Activated CD4-positive, CD25-positive, alpha-beta regulatory T cell (primary cell): ENCODE measurements at places on chromosomes 11 and 22.

GRCh38 chr11:132032555-132032954 is 662.1 kb downstream of the NTM start:
- no peak for DNase-seq

- DNase-seq, result no peak
Observed at GRCh38 chr11:11504071-11504470, 117.7 kb downstream of the GALNT18 start.

- no peak for DNase-seq
Observed at GRCh38 chr11:114057605-114058004, 1.9 kb upstream of the ZBTB16 start.

GRCh38 chr22:39134366-39135091 is 18.0 kb downstream of the CBX7 start:
- DNase-seq, result no peak

- DNase-seq, result no peak
Observed at GRCh38 chr11:3052567-3052966, 4.7 kb downstream of the CARS1 start.

- DNase-seq, result no peak
Observed at GRCh38 chr11:1830322-1831223, 4.2 kb upstream of the SYT8 start.

DNA sequence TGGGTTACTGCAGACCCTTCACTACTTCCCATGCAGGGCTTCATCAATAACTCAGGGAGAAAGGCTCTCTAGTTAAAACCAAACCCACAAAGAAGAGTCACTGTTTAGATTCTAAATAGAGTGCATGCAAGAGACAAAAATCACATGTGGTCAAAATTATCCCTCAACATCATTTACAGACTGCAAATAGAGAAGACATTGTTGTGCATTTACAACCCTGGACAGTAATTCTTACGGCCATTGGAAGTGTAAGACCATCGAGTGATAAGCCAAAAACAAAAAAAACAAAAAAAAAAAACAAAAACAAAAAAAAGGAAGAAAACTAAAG is 93.4 kb downstream of the RASSF10 start:
- DNase-seq, result no peak

GRCh38 chr11:33941637-33942160 is 49.8 kb upstream of the LMO2 start:
- no peak for DNase-seq
